Activated CD4-positive, alpha-beta memory T cell treated with anti-CD3 and anti-CD28 coated beads for 36 hours (primary cell): ENCODE measurements at places on chromosomes 13 and 19.

GRCh38 chr19:45473367-45473681 is 5.5 kb downstream of the FOSB start:
- DNase-seq, result no peak

DNA sequence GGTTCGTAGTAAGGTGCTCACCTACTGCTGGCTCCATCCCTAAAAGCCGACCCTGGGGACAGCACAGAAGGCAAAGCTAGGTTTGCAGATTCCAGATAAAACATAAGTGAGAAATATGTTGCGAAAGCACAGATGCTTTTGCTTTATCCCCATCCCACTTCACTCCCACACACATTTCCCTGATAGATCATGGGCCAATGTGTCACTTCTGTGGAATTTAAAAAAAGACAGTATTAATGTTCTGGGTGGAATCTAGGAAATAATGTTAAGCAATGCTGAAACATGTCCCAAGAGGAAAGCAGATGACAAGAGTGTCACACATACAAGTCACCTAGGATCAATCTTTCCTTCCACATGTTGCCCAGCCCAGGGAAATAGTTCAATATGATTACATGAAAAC is 661.0 kb upstream of the MIR17HG start:
- DNase-seq, result no peak

- DNase-seq, result no peak
Measured at GRCh38 chr13:105611424-105611823, 924.0 kb downstream of the EFNB2 start.

DNA sequence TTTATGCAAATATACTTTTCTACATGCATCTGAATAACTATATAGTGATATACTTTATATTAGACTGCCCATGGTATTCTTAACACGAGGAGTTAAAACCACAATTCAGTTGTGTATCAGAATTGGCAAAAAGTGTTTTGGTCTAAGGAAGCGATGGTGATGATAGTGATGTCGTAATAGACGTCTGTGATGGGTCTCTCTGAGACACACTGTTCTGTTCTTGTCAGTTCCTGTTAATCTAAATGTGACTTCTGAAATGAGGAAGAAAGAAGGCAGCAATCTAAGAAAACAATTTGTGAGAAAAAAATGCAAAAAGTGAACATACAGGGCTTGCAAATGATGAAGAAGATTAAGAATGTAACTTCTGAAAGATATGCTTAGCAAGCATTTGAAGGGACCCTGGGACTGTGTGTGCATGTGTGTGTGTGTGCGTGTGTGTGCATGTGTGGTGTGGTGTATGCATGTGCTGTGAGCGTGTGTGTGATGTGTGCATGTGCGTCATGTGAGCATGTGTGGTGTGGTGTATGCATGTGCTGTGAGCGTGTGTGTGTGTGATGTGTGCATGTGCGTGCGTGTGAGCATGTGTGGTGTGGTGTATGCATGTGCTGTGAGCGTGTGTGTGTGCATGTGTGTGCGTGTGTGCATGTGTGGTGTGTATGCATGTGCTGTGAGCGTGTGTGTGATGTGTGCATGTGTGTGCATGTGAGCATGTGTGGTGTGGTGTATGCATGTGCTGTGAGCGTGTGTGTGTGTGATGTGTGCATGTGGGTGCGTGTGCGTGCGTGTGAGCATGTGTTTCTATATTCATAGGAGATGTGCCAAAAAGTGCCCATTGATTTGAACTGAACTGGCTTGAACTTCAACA is 131.8 kb downstream of the IRS2 start:
- DNase-seq, result no peak

GRCh38 chr13:47484548-47484947 is 516.5 kb downstream of the SUCLA2 start:
- DNase-seq, result no peak
